ENCODE measurements at places on chromosomes 7 and 10.

GRCh38 chr10:30075481-30075880 is 16.1 kb upstream of the JCAD start:
- DNase-seq: no peak

GRCh38 chr7:119713606-119714005 is 559.4 kb upstream of the KCND2 start:
- DNase-seq: no peak

DNA sequence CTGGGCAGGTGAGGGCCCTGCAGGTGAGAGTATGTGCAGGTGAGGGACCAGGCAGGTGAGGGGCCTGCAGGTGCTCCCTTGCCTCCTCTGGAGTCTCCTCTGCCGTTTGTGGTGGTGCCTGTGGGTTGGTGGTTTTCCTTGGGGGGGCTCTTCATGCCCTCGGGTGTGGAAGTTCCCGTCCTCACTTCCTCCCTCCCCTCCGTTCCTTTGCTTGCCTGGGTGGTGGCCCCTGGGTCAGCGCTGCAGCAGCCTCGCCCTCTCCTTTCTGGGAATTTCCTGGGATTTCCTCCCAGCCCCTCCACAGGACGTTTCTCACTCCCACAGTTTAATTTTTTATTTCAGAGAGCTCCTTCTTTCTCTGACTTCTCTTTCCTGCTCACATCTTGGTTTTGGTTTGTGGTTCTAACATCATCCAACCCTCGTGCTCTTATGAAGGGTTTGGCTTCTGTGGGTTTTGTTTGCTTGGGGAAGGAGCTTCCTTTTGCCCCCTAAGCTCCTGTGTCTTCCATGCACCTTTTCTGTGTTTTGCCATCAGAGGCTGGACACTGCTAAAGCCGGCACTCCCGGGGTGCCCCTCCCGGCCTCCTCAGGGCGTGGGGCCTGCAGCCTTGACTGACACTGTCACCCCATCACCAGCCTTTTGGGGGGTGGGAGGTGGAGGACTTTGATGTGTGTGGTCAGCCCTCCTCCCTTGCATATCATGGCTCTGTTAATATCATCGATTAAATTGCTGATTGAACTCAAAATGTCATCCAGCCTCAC is 29.2 kb upstream of the ADGRA1 start:
- DNase-seq: no peak

DNA sequence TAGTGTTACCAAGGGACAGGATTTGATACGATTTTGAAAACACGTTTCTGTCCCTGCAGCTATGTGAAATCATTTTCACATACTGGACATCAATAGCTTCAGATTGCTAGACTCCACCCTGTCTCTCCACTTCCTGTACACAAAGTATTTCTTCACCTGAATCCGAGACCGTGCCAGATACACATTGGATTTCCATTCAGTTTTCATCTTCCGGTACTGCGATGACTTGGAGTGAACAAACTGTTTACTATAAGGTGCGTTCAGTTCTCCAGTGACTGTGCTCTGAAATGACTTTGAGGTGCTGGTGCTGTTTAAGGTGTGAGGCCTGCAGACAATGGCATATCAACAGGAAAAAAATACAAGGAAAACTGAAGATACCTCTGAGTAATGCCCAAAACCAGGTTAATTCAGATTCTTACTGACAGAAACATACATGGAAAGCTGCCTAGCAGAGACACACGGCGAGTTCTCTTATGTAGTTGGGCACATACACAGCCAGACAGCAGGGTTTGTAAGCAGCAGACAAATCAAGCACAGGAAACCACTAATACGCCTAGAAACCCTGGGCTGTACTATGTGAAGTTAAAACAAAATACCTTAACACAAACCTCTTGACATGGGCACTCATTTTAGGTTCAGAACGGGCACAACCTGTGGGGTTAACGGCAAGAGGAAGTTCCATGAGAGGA is 119.2 kb downstream of the GALNT11 start:
- DNase-seq: no peak

- no peak for DNase-seq
These were observed 100.2 kb downstream of the MICU1 start for GRCh38 chr10:72525689-72526088.

- DNase-seq: no peak
These were observed 199.0 kb downstream of the HTR7 start for GRCh38 chr10:90658791-90659190.

DNA sequence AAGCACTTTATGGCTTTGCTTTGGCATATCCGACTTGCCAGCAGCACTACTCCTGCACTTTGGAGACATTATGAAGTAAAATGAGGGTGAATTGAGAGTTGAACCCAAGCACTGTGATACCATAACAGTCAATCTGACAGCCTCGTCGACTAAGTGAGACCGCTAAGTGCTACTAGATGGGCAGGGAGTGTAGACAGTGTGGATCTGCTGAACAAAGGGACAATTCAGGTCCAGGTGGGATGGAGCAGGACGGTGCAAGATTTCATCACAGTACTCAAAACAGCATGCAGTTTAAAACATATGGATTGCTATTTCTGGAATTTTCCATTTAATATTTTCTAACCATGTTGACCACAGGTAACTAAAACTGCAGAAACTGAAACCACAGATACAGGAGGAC is 20.8 kb upstream of the PRTFDC1 start:
- no peak for DNase-seq
